NCI-H524 (cell line): ENCODE measurements at places on chromosomes 6 and 20.
A peak's percentile ranks its signal among the peaks of the same experiment; 100 is the strongest.

- DNase-seq, result peak; percentile 35
Measured at GRCh38 chr6:157272866-157273755, 50.2 kb downstream of the TMEM242 start.

GRCh38 chr6:47334334-47334733, 24.6 kb upstream of the TNFRSF21 start:
- no peak for DNase-seq

DNA sequence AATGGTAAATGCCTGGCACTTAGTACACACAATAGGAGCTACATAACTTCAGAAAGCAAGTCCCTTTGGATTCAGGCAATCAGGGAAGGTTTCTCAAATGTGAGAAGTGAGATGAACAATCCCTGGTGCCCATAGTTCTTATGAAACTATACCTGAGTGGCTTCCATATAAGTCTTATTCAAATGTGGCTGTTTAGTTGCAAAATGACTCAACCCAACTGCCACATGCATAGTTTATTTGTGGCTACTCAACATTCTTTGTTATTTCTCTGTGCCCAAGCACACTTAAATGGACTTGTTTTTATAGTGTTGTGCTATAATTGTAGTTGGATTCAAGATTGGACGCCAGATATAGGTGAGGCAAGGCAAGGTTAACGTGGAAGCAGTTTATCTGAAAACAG, 93.7 kb upstream of the ATXN1 start:
- no peak for DNase-seq

DNA sequence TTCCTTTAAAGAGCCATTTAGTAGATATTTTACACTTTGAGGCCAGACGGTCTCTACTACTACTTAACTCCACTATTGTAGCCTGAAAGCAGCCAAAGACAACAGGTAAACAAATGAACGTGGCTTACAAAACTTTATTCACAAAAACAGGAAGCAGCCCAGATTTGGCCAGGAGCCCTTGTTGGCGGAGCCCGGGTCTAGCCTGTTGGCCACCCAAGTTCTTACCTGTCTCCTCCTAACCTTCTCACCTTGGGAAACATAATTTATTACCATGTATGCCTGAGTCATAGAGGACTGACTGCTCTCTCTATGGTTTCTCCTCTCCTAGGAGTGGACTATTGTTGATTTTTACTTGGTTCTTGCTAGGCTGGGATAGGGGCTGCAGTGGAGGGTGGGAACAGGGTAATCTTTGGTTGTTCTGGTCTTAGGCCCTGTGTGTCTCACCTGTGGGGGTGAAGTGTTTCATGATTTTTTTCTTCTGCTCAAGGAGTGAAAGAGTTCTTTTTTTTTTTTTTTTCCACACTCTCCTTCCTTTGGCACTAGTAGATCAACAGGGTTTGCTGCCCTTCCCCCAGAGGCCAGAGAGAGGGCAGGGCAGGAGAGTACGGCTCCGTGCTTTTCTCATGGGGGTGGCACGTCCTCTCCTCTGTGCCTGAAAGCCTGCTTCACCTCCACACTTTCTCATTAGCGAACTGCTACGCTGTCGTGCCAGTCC, 90.0 kb downstream of the RPP40 start:
- DNase-seq, result no peak

DNA sequence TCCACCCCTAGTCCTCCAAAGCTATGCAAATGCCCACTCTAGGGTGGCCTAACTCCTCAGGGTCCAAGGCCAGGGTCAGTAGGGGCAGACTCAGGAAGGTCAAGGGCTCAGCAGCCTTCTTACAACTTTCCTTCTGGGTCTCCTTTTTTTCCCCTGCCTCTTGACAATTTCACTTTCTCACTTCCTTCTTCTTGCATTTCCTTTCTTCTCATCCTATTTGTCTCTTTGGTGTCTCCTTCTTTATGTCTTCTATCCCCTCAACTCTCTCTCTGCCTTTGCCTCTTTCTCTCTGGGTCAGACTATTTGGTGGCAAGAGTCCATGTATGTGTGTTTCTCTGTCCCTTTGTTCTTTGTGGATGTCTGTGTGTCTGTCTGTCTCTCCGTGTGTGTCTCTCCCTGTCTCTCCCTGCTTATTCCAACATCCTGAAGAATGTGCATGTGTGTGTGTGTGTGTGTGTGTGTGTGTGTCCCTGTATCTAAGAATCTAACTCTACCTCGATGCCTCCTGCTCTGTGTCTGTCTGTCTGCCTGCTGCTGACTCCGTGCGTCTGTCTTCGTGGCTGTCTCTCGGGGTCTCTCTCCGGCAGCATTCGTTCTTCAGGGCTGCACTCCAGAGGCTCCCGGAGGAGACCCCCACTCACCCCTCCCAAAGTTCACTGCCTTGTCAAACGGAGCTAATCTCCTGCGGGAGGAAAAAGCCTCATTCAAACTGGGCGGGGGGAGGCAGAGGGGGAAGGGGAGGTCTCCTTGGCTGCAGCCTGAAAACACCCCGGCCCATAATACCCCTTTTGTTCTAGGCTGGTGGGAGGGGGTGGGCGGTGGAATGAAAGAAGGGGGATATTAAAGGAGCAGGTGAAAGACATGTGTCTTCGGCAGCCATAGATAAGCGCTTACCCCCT, 51.7 kb upstream of the FOXP4 start:
- no peak for DNase-seq
